ENCODE measurements at places on chromosomes 4 and X.

GRCh38 chrX:119516157-119516702, 48.0 kb downstream of the SLC25A5 start:
- peak; percentile 36 for DNase-seq

- DNase-seq: peak; percentile 8
These were observed 136.2 kb downstream of the CFAP299 start for GRCh38 chr4:80471756-80472155.

GRCh38 chr4:120085705-120086104, 19.1 kb upstream of the MAD2L1 start:
- DNase-seq: no peak

GRCh38 chr4:2292646-2293108, 30.8 kb upstream of the MXD4 start:
- peak; percentile 40 for DNase-seq

- peak; percentile 15 for DNase-seq
These were observed 70.4 kb downstream of the BEX3 start for GRCh38 chrX:103446665-103447302.

GRCh38 chr4:32744211-32744610, 2024.0 kb downstream of the PCDH7 start:
- DNase-seq: no peak

GRCh38 chr4:38832624-38833528, 23.7 kb downstream of the TLR6 start:
- no peak for DNase-seq

DNA sequence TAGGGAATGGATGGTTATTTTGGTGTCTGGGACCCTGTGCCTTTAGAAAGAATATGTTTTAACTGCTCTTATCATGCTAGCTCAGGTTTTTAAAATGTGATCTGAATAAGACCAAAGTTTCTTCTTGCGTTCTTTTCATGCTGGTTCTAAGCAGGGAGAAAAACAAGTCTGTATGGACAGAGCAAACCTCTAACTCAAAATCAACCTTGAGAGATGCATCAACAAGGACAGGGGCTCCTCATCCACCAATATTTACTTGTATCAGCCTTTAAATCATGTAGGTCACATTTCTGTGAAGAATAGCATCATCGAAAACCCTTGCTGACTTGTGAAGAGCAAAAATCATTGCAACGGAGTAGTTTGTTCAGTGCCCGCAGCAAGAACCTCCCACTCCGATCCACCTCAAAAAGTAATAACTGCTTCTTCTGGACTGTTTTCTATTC, 1.2 kb downstream of the ATP10D start:
- no peak for DNase-seq

DNA sequence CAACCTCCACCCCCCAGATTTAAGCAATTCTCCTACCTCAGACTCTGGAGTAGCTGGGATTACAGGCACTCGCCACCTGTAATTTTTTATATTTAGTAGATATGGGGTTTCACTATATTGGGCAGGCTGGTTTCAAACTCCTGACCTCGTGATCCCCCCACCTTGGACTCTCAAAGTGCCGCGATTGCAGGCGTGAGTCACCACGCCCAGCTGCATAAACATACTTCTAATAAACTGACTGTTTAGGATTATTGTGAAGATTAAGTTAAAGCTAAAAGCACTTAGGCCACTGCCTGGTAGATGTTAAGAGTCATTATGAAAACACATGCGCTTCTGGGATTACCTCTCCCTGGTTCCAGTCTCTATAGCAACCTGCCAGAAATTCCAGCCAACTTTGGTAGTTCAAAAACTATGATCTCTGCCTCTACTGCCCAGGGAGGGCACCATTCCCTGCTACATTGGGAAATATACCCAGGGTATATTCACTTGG, 30.2 kb upstream of the GRIA3 start:
- no peak for DNase-seq

DNA sequence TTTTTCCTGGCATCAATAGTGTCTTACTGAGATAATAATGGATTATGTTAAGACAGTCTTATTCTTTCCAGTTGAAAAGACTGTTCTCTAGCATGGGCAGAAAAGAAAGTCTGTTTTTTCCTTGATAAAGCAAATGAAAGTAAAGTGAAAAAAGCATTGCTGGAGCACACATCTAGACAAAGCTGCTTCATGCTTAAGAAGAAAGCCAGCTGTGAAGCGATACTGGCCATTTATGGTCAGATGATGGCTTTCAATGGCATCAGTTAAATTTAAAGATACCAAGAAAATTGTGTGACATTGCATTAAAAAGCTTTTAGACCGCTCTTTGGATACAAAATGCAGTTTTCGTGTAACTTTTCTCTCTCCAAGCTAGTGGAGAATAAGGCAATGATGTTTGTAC, 242.1 kb upstream of the TRAM1L1 start:
- no peak for DNase-seq

DNA sequence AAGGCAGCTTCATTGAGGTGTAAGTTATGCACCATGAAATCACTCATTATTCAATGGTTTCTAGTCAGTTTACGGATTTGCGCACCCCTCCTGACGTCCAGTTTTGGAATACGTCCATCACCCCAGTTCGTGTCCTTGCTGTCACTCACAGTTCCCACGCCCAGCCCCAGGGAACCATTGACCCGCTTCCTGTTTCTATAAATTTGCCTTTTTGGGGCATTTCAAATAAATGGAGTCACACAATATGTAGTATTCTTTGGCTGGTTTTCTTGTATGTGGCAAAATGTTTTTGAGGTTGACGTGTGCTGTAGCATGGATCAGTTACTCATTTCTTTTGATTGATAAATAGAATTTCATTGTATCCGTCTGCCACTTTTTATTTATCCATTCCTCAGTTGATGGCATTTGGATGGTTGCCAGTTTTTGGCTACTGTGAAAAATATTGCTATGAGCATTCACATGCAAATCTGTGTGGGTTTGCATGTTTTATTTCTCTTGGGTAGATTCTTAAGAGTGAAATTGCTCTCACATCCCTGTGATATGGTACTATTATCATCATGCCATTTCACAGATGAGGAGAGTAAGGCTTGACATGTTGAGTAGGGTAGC, 18.4 kb upstream of the SORCS2 start:
- DNase-seq: no peak

GRCh38 chr4:151624626-151625565, 135.9 kb downstream of the GATB start:
- DNase-seq: no peak

All from astrocyte of the cerebellum (primary cell).